ENCODE measurements at places on chromosomes 7 and 10.

- no peak for DNase-seq
Observed at GRCh38 chr10:95225136-95225535, 31.1 kb downstream of the ACSM6 start.

DNA sequence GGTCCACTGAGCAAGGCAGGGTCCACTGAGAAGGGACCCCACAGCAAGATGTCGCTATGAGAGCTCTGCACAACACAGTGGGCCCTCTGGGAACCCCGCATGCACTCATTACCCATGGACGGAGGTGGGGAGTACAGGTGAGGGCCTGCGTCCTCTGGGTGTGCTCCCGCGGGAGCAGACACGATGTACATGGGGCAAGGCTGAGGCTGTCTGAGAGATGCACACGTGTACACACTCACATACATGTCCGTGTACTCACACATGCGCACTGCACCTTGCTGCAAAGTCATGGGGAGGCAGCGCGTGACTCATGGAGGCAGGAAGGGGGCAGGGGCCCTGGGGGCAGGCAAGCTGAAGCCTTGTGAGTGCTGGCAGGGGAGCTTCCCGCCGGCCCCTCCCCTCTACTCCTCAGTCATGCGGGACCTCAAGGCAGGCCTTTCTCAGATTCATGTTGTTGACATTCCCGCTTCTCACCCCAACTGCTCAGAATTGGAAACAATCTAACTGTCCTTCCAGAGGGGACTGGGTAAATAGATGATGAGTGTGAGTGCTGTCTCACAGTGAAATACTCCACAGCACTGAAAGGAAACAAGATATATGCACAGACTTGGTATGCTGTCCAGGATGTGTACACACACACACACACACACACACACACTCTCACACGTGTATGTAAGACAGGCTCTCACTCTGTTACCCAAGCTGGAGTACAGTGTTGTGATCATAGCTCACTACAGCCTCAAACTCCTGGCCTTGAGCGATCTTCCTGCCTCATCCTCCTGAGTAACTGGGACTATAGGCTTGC is 40.0 kb downstream of the GOLGA7B start:
- no peak for DNase-seq

DNA sequence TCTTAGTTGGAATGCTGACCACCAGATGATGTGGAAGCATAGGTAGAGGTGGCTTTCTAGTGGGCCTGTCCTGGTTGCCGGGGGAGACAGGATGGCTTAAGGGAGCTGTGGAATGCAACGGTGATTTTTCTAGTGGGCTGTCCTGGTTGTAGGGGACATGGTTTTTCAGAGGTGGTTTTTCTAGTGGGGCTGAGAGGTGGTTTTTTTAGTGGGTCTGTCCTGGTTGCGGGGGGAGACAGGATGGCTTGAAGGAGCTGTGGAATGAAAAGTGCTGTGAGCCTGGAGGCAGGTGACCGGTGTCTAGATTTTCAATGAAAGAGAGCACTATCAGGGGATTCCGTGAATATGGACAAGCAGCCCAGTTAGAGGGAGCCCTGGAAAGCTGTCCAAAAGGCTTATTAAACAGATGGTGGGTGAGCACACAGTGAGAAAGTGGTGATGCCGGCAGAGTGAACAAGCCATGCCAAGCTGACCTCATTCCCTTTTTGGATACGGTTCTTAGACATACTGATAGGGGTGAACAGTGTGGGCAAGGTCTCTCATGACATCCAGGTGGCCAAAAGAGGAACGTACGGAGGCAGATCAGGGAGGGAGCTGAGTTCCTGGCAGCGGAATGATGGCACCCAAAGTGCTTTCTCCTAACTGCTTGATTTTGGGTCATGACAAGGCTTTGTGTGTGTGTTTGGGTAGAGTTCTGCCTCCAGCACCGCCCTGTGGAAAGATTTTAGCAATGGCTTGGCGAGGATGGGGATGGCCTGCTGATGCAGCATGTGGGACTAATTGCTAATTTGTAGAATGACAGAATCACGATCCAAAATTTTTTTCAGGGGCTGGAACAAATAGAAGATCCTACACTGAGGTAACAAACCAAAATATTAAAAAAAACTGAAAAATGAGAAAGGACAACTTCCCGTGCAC is 126.6 kb downstream of the TMEM178B start:
- DNase-seq, result no peak

DNA sequence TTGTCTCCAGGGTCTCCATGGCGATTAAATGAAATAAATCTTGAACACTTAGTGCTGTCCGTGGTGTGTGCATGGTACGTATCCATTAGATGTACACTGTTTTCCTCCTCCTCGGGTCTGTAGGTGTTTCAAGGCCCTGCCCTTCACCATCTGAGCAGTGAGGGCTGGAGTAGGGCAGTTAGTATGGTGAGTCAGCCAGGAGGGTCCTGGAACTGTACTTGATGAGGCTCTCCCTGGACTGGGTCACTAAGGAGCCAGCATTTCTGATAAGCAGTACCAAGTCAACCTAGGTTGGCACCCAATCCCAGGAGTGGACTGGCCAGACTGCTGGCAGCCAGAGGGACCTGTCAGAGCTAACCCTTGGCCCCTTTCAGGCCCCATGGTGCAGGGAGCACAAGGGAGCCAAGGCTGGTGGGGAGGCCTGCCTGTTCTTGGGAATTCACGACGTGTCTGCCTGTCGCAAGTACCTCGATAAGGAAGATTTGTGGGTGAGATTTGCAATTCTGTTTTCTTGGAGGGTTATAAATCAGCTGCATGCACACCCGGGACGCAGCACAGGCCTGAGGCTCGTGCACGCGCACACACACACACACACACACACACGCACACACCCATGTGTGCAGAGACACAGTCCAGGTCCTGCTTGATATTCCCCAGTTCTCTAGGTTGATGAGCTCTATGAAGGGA is 114.2 kb downstream of the ZMIZ1 start:
- no peak for DNase-seq

DNA sequence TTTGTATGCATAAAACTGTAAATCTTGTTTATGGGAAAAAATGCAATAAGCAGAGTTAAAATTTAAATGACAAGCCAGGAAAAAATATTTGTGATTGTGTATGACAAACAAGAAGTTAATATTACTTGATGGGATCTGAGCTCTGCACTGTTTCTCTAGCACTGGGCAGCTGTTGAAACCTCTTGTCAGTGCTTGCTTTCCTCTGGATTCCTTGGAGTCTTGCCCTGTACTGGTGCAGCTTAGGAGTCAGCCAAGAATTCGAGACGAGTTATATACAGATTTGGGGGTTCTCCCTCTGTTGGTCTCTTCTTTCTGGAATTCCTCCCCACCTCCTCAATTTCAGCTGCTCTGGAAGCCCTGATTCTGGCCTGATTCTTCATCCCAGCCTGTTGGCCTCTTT is 24.3 kb upstream of the OPN4 start:
- no peak for DNase-seq

GRCh38 chr10:8298896-8299570 is 244.5 kb downstream of the GATA3 start:
- DNase-seq, result no peak

DNA sequence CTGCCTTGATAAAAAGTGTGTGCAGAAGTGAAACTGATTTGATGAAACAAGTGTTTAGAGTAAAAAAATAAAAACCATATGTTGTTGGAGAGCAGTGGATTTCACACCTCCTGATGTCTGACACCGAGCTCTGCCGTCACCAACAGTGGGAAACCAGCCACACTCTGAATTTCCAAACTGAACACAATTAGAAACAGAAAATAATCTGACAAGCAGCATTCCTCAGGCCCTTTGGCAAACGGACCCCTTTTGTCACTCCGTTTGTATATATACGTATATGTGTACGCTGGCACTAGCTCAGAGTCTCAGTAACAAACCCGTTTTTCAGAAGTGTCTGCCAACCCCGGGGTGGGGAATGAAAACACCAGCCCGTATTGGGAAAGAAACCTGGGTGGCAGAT is 32.4 kb downstream of the TACC2 start:
- no peak for DNase-seq

DNA sequence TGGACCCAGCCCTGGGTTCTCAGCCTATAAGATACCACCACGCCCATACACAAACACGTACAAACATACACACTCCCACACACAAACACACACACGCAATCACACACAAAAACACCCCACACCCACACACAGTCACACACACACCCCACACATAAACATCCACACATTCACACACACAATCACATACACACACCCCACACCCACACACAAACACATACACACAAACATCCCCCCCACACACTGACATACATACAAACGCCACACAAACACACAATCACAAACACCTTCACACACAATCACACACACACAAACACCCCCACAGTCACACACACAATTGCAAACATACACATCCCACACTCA is 79.3 kb upstream of the CPXM2 start:
- no peak for DNase-seq

- DNase-seq, result no peak
Observed at GRCh38 chr10:103766751-103767505, 88.4 kb downstream of the SH3PXD2A start.
